ENCODE measurements at places on chromosomes 12 and 14.

GRCh38 chr12:3315201-3315661, 175.8 kb upstream of the PRMT8 start:
- peak; percentile 58 for DNase-seq

DNA sequence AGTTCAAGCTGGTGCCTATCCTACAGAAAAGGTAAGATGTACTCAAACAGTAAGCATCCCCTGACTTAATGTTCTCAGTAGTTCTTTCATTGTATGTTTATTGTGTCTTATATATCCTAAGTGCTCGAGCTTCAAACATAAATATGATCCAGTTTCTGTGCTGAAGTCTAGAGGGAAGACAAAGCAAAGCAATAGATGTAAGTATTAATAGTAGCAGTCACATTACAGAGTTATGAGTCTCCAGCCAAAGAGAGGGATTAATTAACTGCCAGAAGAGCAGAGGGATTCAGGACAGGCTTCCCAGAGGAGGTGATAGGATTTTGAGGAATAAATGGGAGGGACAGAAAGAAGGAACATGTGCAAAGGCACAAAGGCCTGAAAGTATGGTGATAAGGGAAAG, 1.4 kb downstream of the NGDN start:
- DNase-seq, result no peak

DNA sequence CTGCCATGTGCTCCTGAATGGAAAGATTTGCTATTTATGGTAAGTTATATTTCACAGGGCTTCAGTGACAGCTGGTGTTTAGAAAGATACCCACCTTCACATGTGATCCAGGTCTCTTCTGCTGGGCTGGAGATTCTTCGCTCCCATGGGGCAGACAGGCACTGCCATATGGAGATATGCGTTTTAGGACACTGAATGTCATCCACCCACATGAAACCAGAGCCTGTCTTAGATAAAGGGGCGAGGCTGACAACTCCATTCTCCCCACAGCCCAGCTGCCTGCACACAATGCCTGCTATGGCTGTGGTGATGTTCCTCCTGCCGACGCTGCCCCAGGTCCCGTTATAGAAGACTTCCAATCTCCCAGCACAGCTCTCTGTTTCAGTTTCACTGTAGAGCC, 69.4 kb downstream of the ACSM4 start:
- DNase-seq, result no peak

- peak; percentile 69 for DNase-seq
Measured at GRCh38 chr14:65462411-65462810, 49.9 kb downstream of the FUT8 start.

DNA sequence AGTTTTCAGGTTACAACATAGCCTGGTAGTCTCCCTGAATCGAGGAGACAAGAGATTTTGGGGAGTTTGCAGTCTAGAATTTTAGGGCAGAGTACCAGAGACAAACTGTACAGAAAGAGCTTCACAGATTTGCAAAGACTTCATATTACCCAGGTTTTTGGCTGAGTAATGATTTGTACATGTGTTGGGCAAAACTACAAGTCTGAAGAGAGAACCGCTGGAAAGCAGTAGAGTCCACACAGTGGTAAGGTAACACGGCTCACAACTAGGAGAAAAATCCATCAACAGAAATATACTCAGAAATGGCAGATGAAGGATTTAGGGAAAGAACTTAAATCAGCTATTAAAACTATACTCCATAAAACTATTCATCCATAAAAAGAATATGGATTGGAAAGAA, 25.7 kb downstream of the FBXO33 start:
- DNase-seq, result no peak

GRCh38 chr12:54431911-54432814, 13.1 kb upstream of the ITGA5 start:
- DNase-seq, result peak; percentile 71

DNA sequence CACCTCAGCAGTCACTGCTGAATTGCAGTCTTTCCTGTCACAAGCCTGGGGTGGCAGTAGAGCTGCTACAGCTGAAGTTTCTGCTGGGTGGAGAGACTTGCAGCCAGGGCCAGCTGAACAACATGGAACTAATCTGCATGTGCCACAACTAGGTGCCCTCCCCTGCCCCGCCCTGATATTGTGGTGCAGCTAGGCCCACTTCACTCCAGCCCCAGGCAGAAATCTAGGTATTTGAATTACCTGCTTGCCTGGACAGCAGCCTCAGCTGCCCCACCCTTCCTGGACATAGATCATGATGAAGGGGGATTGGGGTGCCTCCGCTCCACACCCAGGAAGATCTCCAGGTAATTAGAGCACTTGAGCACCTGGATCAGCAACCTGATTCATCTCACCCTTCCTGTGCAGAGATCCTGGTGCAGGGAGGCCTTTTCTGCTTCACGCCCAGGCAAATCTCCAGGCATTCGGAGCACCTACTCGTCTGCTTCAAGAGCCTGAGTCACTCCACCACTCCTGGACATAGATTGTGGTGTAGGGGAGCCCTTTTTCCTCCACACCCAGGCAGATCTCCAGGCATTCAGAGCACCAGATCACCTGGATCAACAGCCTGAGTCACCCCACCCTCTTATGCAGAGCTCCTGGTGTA, 477.0 kb downstream of the SOX5 start:
- DNase-seq, result no peak

- DNase-seq, result peak; percentile 76
Measured at GRCh38 chr14:39426605-39427004, 5.6 kb downstream of the FBXO33 start.

DNA sequence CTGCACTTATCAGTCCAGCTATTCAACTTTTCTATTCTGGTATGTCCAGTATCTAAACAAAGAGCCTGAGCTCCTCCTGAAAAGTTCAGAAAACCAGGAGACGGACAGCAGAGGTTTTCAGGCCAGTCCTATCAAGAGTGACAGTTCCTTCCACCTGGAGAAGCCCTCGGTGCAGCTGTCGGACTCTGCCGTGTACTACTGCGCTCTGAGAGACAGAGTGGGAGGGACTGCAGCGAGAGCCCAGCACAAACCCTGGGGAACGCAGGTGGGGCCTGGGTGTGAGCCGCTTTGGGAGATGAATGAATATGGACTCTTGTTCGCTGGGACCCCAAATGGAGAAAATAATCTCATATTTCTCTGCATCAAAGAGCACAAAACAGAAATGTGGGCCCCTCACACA, 329.8 kb upstream of the OR4E1 start:
- DNase-seq, result no peak

DNA sequence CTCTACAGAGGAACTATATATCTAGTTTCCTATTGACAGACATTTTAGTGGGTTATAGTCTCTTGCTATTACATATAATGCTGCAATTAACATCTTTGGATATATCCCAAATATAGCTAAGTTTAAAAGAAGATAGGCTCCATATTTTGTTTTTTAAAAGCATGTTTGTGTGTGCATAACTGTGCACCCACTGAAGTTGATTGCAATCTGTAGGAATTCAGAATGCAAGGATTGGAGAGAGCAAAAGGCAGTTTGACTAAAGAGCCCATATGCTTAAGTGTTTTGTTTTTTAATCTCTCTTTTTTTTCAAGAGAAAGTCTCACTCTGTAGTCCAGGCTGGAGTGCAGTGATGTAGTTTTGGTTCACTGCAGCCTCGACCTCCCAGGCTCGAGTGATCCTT, 9.4 kb upstream of the ABCD4 start:
- DNase-seq, result no peak

DNA sequence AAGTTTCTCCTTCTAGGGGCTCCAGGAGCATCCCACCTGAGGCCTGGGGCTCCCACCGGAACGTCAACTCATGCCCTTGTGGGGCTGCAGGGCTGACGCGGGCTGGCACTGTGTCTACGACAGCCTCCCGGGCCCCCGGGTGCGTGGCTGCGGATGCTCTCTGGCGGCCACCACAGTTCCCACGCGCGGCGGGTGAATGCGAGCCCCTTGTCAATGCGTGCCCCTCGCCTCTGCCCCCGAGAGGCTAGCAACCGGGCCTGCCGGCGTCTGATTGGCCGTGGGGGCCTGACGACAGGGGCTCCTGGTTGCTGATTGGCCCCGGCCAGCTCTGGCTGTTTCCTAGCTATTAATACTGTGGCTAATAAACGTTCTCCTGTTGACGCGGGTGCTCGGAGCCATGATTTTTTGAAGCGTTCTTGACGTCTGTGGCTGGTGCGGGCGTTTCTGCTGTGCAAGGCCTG, 1.8 kb upstream of the MEG3 start:
- DNase-seq, result no peak

GRCh38 chr12:41769810-41770209, 374.9 kb downstream of the GXYLT1 start:
- DNase-seq, result no peak

GRCh38 chr12:50070314-50071060, 13.1 kb downstream of the ASIC1 start:
- peak; percentile 71 for DNase-seq

- no peak for DNase-seq
Measured at GRCh38 chr12:19882346-19882745, 443.1 kb downstream of the AEBP2 start.

- no peak for DNase-seq
Measured at GRCh38 chr14:89215114-89215513, 201.9 kb downstream of the FOXN3 start.

- no peak for DNase-seq
Measured at GRCh38 chr14:65117769-65118745, 15.7 kb upstream of the MAX start.

DNA sequence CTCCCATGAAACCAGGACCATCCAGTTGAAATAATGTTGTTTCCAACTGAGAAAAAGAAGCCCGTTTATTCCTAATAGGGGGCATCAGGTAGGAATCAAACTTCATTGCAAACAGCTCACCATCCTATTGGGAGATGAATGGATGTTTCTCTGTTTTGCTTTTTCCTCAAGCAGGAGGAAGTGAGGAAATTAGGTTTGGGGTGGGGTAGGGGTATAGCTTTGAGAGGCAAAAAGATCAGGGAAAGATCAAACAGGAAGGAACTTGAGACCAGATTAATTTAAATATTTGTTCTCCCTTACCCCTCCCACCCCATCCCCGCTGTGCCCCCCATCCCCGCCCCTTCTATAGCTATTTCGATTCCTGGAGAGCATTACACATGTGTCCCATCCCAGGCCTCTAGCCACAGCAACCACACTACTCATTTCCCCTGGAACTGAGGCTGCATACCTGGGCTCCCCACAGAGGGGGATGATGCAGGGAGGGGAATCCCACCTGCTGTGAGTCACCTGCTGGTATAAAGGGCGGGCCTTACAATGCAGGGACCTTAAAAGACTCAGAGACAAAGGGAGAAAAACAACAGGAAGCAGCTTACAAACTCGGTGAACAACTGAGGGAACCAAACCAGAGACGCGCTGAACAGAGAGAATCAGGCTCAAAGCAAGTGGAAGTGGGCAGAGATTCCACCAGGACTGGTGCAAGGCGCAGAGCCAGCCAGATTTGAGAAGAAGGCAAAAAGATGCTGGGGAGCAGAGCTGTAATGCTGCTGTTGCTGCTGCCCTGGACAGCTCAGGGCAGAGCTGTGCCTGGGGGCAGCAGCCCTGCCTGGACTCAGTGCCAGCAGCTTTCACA, at the start of gene IL23A:
TSS of gene IL23A (plus strand) at position 577 of the 850 bp plus-strand sequence. CDS start at position 738, 161 bp downstream.
- DNase-seq, result peak; percentile 80

DNA sequence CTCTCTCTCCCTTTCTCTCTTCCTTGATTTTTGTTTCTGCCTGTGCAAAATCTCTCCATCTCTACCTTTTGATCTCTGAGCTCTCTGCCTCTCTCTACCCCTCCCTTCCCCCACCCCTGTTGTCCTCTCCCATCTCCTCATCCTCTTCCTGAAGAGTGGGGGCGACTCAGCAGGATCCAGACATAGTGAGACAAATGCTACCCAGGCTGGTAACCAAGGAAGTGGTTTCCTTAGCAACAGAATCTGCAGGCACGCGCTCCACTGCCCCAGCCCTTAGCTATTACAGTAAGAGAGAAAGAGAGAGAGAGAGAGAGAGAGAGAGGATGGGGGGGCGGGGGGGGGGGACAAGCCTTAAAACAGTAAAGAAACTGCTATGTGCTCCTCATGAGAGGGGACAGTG, 85.6 kb downstream of the CMKLR1 start:
- no peak for DNase-seq

GRCh38 chr14:70896981-70897380, 10.3 kb upstream of the PCNX1 start:
- DNase-seq, result no peak

All from renal cortical epithelial cell (primary cell).